ENCODE measurements at places on chromosomes 16 and 17. TPM values are rescaled to one million over a fixed set of nuclear protein-coding genes. Genes with fewer than 3 reads are reported as not detected.

IKZF3 gene
- 1.6 TPM for total RNA-seq

SYT17 gene
- total RNA-seq, result 1.2 TPM

- peak; percentile 53 for DNase-seq
Measured at GRCh38 chr17:40063901-40064531, 1.3 kb downstream of the THRA start.

GRCh38 chr16:4383591-4384444, 12.2 kb downstream of the VASN start:
- DNase-seq, result no peak

DNA sequence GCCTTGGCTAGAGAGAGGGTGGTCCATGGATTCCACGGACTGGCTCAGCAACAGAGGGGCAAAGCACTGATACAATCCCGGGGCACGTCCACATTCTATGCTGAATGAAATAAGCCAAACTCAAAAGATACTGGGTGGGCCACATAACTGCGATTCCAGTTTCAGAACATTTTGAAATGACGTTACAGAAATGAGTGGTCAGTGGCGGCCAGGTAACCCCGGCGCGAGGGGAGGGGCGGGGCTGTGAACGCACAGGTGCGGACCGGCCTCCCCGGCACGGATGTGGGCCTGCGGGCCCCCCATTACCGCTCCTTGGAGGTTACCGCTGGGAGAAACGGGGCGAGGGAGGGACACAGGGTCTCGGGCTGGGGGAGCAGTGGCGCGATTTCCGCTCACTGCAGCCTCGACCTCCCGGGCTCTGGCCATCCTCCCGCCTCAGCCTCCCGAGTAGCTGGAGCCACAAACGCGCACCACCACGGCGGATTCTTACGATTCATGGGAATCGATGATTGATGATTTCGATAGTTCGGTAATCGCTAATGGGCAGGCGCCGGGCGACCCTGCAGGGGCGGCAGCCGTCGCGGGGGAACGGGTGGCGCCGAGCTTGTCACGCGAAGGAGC, 559 bp downstream of the MVD start:
- peak; percentile 78 for DNase-seq

GRCh38 chr16:49150341-49150740, 131.3 kb downstream of the CBLN1 start:
- no peak for DNase-seq

DNA sequence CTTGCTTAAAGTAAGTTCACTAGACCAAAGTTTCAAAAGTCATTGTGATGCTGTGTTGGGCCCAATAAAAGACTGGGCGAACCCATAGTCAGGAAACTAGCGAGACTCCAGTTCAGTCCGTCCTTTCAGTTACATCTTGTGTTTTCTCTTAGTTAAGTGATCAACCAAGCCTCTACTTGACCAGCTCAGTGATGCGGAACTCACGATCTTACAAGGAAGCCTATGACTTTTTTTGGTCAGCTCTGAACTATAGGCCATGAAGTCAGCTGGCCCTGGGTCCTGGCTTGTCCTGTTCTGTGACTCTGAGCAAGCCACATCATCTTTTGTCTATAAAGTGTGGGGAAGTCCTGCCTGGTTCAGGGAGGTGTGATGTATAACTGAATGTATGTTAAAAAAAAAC, 21.7 kb upstream of the WSCD1 start:
- DNase-seq, result no peak

DNA sequence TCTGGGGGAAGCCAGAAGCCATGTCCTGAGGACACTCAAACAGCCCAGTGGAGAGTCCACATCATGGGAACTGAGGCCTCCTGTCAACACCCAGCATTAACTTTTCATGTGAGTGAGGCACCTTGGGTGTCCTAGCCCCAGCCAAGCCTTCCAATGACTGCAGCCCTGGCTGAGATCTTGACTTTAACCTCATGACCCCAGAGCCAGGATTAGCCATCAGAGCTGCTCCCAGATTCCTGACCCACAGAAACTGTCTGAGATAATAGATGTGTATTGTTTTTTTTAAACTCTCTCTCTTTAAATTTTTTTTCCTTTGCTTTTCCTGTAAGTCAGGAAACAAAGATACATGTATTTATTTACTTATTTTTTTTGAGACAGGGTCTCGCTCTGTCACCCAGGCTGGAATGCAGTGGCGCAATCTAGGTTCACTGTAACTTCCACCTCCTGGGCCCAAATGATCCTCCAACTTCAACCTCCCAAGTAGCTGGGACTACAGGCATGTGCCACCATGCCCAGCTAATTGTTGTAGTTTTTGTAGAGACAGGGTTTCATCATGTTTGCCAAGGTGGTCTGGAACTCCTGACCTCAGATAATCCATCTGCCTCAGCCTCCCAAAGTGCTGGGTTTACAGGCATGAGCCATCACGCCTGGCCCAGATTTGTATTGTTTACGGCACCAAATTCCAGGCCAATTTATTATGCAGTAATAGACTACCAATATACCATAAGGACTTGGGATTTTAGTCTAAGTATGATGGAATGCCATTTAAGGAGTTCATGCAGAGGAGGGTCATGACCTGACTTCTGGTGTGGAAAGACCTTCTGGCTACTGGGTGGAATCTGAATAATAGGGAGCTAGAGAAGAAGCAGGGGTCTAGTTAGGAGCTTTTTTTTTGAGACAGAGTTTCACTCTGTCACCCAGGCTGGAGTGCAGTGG, 14.0 kb upstream of the TMEM94 start:
- DNase-seq, result peak; percentile 35

GRCh38 chr17:8960325-8961140, 5.0 kb downstream of the PIK3R5 start:
- no peak for DNase-seq

DNA sequence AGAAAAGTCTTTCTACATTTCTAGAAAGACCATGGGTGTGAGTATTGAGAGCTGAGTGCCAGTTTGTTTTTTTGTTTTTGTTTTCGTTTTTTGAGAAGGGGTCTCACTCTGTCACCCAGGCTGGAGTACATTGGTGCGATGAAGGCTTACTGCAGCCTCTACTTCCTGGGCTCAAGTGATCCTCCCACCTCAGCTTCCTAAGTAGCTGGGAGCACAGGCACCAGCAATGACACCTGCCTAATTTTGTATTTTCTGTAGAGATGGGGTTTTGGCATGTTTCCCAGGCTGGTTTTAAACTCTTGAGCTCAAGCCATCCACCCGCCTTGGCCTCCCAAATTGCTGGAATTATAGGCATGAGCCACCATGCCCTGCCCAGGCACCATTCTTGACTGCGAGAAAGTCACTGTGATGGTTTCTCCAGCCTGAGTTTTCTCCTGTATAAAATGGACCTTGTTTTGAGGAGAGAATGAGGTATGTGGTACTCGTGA, 673.8 kb downstream of the MAF start:
- DNase-seq, result no peak

DNA sequence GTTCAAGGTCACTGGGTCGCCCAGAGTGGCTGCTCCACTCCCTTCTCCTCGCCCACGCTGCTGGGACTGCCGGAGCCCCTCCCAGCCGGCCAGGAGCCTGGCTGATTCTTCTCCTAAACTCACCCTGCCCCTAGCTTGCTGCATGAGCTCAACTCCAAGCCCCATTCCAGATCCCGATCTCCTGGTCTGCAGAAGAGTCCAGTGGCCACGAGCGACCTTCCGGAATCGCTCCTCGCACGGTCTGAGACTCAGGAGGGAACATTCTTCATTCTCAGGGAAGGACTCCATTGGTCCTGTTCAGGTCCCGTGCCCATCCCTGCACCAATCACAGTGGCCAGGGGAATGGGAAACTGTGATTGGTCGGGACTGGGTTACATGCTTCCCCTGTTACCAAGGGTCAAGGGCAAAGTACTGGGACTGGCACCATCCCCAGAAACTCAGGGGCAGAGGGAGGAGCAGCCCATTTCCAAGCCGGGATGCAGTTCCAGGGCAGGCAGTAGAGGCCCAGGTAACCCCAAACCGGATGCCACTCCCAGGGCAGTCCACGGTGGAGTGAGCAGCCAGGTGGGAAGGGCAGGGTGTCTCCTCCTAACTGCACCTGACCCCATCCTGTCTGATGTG, 24.5 kb upstream of the CIBAR2 start:
- DNase-seq, result no peak

- no peak for DNase-seq
Measured at GRCh38 chr16:28146536-28146935, 65.2 kb downstream of the XPO6 start.

- DNase-seq, result peak; percentile 6
Measured at GRCh38 chr16:57009643-57010170, 20.4 kb downstream of the NLRC5 start.

GRCh38 chr16:11517961-11518360, 68.8 kb downstream of the LITAF start:
- DNase-seq, result no peak

DNA sequence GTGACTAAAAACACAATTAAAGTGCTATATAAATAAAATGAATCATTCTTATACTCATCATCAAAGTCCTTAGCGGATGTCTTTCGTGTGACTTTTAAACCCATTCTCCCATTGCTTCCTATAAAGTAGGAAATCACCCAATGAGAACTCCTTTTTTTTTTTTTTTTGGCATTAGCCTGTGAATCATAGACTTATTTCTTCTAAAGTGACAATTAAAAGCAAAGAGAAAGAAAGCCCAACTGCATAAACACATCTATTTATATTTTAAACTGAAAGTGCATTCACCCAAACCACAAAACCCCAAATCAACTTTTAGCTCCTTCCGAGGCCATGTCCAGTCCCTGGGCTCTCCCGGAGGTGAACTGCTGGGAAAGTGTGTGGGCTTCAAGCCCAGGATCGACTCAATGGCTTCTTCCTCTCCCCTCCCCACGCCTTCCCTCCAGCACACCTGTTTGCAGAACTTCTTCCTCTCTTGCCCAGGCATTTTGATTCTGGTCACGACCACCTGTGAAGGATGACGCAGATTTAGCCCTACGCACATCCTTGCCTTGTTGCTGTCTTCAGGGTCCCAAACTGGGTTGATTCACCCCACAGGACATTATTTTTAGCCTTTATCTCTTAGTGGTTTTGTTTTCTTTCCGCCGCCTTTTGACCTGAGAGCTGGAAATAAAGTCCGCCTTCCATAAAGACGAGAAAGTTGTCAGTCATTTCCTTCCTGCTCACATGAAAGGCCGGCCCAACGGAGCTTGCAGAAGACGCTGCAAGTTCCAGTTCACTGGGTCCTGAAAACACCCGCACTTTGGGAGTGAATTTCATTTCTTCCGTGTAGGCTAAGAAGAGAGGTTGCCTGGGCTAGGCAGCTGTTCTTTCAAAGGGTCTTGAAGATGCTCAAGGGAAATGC, 166.8 kb downstream of the MAP2K6 start:
- no peak for DNase-seq

DNA sequence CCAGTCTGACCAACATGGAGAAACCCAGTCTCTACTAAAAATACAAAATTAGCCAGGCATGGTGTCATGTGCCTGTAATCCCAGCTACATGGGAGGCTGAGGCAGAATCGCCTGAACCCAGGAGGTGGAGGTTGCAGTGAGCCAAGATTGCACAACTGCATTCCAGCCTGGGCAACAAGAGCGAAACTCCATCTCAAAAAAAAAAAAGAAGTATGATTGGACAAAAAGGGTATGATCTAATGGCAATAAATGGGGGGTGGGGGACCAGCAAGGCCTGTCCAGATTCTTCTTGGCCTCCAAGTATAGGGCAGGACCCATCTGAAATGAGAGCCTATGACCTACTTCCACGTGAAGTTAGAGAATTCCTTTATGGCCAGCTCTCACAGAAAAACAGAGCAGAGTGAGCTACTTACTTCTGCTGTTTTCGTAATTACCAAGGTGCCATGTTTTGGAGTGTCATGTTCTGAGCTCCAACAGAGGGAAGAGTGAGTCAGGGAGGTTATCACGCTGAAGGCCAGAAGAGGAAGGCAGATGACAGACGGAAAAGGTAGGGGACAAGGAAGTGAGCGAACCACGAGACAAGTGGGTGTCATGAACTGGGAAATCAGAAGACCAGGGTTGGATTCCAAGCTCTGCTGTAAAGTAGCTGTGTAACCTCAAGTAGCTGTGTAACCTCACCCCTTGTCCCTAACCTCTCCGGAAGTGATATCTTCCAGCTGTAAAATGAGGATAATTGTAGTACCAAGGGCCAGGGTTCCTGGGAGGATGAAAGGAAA, 3.6 kb upstream of the ZMYND15 start:
- no peak for DNase-seq

All from posterior vena cava (tissue), 2 donors.